ENCODE measurements at places on chromosomes 6 and 20.

DNA sequence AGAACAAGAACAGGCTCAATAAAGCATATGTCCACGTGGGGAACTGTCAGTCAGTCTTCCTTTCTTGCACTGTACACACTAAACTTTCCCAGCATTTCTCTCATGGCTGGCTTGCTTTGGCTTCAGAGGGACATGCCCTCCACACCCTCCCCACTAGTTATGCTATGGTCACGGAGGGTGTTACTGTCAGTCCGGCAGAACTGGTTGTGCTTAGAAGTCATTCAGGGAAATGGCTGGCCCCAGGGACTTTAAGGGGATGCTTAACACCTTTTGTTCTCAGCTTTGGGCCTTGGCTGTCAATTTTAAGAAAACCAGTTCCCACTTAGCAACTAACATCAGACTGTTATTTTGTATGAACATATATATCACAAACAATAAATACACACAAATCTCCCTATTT lies 55.1 kb downstream of the ELOVL5 start:
- DNase-seq, result no peak

DNA sequence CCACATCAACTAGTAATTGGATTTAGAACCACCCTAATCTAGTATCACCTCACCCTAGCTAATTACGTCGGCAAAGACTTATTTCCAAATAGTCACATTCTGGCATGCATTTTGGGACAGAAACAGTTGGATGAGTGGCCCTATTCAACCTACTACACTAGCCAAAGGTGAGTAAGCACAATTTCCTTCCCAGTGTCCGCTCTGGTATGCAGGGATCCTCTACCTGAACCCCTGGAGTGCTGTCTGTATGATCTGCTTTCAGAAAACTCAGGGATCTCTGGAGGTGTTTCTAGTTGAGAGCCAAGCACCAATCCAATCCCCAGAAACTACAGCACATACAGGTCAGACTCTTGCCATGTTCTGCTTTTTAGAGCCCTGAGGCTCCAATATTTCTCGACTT lies 717.4 kb upstream of the MANEA start:
- no peak for DNase-seq

DNA sequence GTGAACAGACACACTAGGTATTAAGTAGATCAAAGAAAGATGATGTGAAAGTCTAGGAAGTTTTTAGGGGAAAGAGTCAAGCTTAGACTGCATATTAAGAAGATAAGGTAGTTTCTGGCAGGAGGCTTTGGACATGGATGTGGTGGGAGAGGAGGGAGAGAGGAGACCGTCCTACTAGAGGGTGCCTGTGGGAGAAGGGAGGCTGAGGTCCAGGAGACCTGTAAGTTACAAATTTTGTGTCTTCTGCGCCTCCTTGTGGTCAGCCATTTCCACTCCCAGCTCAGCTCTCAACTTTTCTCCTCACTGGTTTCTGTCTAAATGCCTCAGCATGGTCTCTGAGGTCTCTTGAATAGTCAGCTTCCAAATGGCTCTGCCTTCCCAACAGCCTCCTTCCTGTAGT lies 193.5 kb downstream of the UNC5CL start:
- peak; percentile 53 for DNase-seq

- no peak for DNase-seq
These were observed 135.1 kb downstream of the SAMD5 start for GRCh38 chr6:147643341-147644200.

GRCh38 chr6:79040083-79040482 lies 38.0 kb downstream of the PHIP start:
- no peak for DNase-seq

- peak; percentile 0 for DNase-seq
These were observed 80.6 kb downstream of the LAMA2 start for GRCh38 chr6:128963561-128963960.

GRCh38 chr6:18269717-18270116 lies 5.4 kb upstream of the DEK start:
- DNase-seq, result no peak

- DNase-seq, result peak; percentile 94
These were observed 45.2 kb downstream of the KIF16B start for GRCh38 chr20:16528078-16528477.

- peak; percentile 73 for DNase-seq
These were observed 55.2 kb upstream of the ADGRF1 start for GRCh38 chr6:47097092-47097945.

DNA sequence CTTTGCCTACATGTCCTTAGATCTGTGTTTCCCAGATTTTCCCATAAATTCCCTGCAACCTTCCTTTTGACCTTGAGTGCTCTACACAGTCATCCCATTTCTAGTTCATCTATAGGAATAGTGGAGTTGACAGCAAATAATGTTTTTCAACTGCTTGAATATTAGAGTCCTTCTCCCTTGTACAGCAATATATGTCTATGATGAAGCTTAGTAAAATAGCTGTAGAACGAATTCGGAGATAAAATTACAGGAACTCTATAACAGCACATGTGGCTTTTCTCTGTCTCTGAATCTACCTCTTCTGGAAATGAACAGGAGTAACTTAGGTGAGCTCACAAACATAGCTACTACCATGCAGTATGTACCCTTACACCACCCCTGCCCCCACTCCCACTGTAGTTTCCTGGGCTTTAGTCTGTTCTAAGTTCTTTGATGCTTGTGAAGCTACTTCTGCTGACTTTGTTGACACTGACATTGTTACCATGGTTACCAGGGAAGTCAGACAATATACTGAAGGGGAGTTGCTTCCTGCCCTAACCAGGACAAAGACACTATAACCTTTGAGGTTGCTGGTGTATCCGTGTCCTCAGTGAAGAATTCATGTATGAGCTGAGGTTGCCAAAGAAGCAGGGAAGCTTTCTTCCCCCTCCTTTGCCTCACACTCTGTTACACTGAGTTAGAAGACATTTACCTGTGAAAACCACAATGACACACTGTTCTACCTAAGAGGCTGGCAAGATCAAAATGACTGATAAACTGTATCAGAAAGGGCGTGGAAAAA lies 35.8 kb upstream of the SHLD1 start:
- no peak for DNase-seq

DNA sequence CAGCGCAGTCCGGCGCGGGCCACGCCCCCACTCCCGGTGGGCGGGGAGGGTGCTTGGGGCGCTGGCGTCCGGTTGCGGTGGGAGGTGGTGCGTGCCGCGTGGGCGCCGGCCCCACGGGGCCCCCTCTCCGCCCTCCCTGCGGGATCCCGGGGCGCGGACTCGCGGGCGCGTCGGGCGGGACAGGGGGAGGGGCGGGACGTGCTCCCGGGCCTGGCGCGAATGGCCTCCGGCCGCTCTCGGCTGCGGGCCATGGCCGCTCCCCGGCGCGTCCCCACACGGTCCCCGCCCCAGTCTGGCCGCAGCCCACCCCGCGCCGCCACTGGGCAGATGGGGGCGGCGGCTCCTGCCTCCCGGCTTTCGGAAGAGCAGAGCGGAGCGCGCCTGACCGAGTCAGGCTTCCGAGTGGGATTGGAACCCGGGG lies 771 bp upstream of the PPP1R3G start:
- DNase-seq, result no peak

- peak; percentile 89 for DNase-seq
These were observed 58.5 kb upstream of the SLC22A16 start for GRCh38 chr6:110534731-110535492.

DNA sequence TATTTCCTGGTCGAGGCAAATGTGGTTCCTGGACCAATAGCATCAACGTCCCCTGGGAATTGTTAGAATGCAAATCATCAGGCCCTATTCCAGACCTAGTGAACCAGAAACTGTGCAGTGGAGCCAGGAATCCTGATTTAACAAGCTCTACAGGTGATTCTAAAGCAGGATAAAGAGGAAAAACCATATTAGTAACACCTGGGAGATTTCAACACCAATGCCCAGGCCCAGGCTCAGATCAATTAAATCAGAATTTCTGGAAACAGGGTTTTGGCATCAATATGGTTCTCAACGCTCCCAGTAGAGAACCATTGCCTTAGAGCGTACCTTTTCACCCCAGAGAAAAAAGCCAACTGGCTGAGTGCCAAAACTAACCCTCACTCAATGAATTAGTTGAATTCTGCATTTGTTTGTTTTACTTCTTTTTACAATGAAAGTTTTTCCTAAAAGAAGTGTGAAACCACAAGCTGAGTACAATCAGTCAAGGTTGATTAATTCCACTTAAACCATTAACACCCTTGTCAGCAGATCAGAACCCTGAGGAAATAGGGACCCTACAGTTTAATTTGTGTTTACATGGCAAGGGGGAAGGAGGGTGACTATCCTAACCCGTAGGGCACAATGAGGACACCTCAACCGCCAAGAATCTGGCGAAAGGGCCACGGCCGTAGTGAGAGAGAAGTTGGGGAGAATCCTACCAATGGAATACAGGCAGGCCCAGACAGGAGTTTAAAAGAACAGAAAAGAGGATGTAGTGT lies 34.9 kb upstream of the LOC128125822 start:
- no peak for DNase-seq

- DNase-seq, result no peak
These were observed 615.5 kb downstream of the EYS start for GRCh38 chr6:65091561-65091960.

DNA sequence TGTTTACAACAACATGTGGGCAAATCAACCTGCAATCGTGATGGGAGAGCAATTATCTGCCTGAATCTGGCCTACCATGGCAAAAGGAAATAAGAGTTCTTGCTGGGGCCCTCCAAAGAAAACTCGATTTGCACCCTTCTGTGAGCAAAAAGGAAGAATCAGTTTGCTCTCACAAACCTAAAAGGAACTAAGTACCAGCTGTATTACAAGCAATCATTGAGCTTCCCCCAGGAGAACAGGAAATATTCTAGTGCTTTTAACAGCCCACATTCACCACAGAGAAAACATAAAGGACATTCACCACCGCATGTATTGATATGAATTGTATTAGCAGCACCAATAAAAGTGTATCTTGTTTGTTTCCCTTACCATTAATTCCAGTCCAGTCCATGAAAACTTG lies 75.0 kb downstream of the MBOAT1 start:
- DNase-seq, result no peak

DNA sequence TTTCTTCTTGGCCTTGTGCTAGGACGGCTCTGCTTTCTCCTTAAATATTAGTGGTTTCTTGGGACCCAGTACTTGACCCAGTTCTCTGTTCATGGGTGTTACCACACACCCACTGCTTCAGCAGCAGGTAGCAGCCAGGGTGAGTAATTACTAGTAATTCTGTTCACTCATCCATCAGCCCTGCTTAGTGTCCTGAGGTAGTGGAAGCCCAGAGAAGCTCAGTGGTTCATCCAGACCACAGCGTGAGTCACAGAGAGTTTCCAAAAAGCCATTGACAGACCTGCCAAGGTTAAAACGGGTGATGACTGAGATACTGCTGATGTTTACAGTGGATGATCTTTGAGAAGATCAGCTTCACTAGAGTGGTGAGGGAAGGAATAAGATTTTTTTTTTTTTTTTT lies 51.7 kb upstream of the HINT3 start:
- peak; percentile 92 for DNase-seq

DNA sequence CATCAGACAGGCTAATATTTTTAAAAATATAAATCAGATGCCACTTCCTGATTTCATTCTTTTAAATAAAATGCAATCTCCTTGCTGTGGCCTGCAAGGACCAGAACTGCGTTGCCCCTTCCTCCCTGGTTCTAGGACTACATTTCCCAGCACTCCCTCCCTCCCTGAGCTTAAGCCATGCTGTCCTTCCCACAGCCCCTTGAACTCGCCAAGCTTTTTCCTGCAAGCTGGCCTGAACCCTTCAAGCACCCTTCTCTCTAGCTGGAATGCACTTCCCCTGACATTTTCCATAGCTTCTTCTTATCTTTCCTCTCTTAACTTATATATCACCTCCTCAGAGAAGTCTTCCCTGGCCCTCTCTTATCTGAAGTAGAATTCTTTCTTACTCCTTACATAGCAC lies 6.1 kb upstream of the DOK5 start:
- DNase-seq, result no peak

- peak; percentile 39 for DNase-seq
These were observed 32.1 kb downstream of the KIAA1755 start for GRCh38 chr20:38228436-38228835.

- peak; percentile 52 for DNase-seq
These were observed 117.1 kb upstream of the EEF1E1 start for GRCh38 chr6:8219352-8219943.

DNA sequence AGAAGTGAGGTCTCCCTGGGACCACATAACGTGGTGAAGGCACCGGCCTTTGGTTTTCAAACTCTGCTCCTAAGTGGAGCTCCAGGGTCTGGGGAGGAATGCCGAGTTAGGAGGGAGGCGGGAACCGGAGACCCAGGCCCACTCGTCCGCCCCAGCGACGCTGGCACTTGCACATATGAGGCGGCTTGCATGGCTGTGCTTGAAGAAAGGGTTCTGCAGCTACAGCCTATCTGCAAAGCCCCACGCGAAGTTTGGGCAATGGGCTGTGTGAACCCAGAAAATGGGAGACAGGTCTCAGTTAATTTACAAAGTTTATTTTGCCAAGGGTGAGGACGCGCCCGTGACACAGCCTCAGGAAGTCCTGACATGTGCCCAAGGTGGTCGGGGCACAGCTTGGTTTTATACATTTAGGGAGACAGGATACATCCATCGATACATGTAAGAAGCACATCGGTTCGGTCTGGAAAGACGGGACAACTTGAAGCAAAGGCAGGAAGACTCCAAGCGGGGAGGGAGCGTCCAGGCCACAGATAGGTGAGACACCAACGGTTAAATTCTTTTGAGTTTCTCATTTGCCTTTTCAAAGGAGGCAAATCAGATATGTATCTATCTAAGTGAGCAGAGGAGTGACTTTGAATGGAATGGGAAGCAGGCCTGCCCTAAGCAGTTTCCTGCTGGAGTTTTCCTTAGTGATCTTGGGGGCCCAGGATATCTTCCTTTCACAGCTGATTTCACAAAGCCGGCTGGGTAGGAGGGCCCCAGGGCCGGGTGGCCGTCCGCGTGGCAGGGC lies 782 bp upstream of the PCMTD2 start:
- no peak for DNase-seq

GRCh38 chr6:81621816-81622395 lies 130.6 kb downstream of the TENT5A start:
- no peak for DNase-seq

Measured in A172 (cell line).